Type B pancreatic cell (in vitro differentiated cells): ENCODE measurements at places on chromosomes 3 and 15. TPM values are rescaled to one million over a fixed set of nuclear protein-coding genes. Genes with fewer than 3 reads are reported as not detected.

GRK7 gene
- total RNA-seq, result 0.10 TPM in 1 of 2 replicates, not detected in the other

ARL14 gene
- 0.53 and 1.9 TPM in 2 replicates for total RNA-seq

GRCh38 chr3:188906236-188906635 lies 265.5 kb upstream of the TPRG1 start:
- DNase-seq, result no peak
- H3K4me3 ChIP-seq, result no peak overlapping the region
- H3K4me1 ChIP-seq, result peaks cover 4% of the 10 kb centered on the region
- H3K36me3 ChIP-seq, result peaks cover 10% of the 10 kb centered on the region
- H3K27ac ChIP-seq, result no peak overlapping the region

DNA sequence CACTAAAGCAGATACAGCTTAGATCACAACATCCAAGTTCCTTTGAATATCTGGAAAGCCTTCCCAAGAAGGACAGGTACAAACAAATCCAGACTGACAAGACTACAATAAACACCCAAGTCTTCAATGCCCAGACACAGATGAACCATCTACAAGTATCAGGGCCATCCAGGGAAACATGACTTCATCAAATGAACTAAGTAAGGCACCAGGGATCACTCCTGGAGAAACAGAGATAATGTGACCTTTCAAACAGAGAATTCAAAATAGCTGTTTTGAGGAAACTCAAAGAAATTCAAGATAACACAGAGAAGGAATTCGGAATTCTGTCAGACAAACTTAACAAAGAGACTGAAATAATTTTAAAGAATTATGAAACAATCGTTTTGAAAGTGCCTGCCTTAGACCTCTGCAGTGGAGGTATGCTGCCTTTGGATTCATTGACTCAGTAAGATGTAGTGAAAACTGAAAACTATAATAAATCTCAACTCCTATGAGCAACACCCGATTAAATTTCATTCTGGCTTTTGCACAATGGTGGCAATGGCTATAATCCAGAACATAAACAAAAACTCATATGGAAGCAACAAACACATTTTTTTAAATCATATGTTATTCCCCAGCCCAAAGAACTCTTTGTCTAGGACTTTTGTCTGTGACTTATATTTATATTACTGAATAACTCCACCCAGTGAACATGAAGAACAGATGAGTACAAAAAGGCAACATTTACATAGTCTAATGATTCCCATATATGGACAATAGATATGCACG lies 12.6 kb upstream of the COL8A1 start:
- no peak overlapping the region for H3K4me3 ChIP-seq
- H3K36me3 ChIP-seq, result no peaks in the 10 kb centered on the region
- H3K27ac ChIP-seq, result no peak overlapping the region
- DNase-seq, result no peak
- no peaks in the 10 kb centered on the region for H3K4me1 ChIP-seq

GRCh38 chr3:25338158-25338725 lies 89.8 kb upstream of the RARB start:
- no peaks in the 10 kb centered on the region for H3K36me3 ChIP-seq
- H3K4me3 ChIP-seq, result no peak overlapping the region
- H3K4me1 ChIP-seq, result peaks cover 22% of the 10 kb centered on the region
- no peak for DNase-seq
- H3K27me3 ChIP-seq, result no peaks in the 10 kb centered on the region

GRCh38 chr3:197014942-197015575 lies 14.6 kb downstream of the MELTF start:
- DNase-seq, result no peak
- H3K36me3 ChIP-seq, result no peaks in the 10 kb centered on the region
- H3K27me3 ChIP-seq, result peaks cover 8% of the 10 kb centered on the region
- H3K4me3 ChIP-seq, result no peak overlapping the region

DNA sequence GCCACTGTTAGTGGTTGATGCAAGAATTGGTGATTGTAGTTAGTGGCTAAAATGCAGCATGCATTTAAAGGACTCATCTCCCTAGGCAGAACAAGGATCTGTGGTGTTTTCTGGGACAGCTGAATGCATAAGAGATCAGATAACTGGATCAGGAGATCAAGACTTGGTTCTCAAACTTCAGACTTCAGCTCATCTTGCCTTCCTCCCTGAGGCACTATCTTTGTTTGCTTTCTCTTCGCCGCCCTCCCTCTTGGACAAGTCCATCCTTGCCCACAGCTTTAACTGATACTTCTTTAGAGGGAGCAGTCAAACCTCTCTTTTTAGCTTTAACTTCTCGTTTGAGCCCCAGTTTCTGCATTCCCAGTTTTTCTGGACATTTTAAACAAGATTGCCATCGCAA lies 195.4 kb upstream of the TPRG1 start:
- no peaks in the 10 kb centered on the region for H3K4me1 ChIP-seq
- H3K36me3 ChIP-seq, result no peaks in the 10 kb centered on the region
- H3K27me3 ChIP-seq, result peaks cover 7% of the 10 kb centered on the region
- no peak overlapping the region for H3K4me3 ChIP-seq
- DNase-seq, result no peak

DNA sequence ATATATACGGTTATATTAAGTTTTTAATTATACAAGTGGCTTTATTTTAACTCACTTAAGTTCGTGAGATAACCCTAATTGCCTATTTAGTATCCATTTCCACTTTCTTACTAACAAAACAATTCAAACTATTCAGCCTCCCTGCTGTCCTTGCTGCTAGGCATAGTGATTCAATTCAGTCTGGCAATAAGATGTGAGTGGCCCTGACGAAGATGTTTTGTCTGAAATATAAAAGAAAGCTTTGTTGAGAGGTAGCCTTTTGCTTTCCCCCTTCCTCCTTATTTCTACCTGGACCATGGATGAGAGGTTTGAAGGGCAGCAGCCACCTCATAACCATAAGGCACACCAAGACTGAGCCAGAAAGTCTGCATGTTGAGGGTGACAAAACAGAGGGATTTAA lies 89.3 kb upstream of the TRIM42 start:
- H3K27me3 ChIP-seq, result peaks cover 12% of the 10 kb centered on the region
- no peak overlapping the region for H3K4me3 ChIP-seq
- no peak overlapping the region for H3K27ac ChIP-seq
- no peak for DNase-seq
- no peaks in the 10 kb centered on the region for H3K36me3 ChIP-seq
- no peaks in the 10 kb centered on the region for H3K4me1 ChIP-seq

- DNase-seq, result no peak
- H3K4me3 ChIP-seq, result no peak overlapping the region
- no peaks in the 10 kb centered on the region for H3K27me3 ChIP-seq
- no peaks in the 10 kb centered on the region for H3K4me1 ChIP-seq
These were observed 525.9 kb upstream of the KCNMB2 start for GRCh38 chr3:178010306-178010705.

DNA sequence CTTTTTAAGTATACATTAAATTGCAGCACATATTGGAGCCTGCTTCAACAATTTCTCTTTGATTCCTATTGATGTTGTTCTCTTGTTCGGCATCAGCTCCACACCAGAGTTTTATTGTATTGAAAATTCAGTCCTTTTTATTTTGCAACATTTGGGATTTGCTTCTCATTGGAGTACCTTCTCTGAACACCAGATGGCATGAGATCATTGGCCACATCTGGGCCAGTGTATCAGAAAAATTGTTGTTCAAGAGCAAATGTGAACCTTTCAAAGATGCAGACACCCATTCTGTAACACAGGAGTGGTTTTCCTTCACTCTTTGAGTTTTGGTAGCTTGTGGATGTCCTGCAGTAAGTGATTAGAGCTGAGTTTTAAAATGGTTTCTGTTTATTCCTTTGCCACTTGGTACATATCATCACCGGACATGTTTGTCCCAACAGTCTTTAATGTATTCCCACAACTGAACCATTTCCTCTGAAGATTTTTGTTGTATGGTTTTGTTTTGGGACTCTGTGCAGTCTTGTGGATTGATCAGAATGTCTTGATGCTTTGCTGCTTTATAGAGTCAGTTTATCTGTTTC lies 96.1 kb downstream of the MCTP2 start:
- no peak overlapping the region for H3K27ac ChIP-seq
- H3K4me1 ChIP-seq, result peaks cover 12% of the 10 kb centered on the region
- peaks cover 4% of the 10 kb centered on the region for H3K36me3 ChIP-seq
- DNase-seq, result no peak
- no peaks in the 10 kb centered on the region for H3K27me3 ChIP-seq

- DNase-seq, result no peak
- no peaks in the 10 kb centered on the region for H3K27me3 ChIP-seq
- H3K4me1 ChIP-seq, result peaks cover under 1% of the 10 kb centered on the region
- H3K4me3 ChIP-seq, result no peak overlapping the region
These were observed 60.5 kb downstream of the SPTSSB start for GRCh38 chr3:161310649-161311423.
